ENCODE measurements at places on chromosomes 11 and 22.
A peak's percentile ranks its signal among the peaks of the same experiment; 100 is the strongest.

DNA sequence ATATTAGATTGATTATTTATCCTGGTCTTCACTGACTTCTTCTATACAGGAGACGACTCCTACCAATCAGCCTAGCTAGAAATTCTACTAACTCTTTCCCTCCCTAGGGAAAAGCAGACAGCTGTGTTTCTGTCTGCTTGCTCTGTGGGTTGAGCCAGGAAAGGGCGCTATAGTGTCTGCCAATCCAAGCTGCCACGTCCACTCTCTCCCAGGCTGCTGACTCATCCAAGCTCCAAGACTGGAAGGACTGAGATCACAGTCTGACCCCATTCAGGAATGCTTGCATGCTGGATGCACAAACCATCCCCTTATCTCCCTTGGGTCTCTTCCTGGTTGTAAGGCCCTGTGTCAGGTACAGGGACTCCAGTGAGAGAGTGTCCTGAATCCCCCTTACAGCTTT, 955.6 kb downstream of the OPCML start:
- DNase-seq = no peak

DNA sequence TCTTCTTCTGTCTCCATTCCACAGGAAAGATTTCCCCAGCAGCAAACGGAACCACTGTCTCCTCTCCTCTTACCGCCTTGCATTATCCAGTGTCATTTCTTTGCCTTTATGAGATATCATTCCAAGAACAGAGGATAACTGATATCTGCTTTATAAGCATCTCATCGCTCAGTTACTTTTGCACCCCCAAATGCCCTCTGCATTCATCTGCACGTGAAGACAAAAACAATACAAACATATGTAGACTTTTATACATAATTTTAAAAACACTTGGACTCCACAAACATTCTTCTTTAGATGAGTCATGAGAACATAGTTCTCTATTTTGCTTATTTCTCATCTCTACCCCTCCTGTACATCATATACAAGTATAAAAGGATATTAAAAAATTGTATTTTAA, 512 bp upstream of the OR51T1 start:
- DNase-seq = no peak

DNA sequence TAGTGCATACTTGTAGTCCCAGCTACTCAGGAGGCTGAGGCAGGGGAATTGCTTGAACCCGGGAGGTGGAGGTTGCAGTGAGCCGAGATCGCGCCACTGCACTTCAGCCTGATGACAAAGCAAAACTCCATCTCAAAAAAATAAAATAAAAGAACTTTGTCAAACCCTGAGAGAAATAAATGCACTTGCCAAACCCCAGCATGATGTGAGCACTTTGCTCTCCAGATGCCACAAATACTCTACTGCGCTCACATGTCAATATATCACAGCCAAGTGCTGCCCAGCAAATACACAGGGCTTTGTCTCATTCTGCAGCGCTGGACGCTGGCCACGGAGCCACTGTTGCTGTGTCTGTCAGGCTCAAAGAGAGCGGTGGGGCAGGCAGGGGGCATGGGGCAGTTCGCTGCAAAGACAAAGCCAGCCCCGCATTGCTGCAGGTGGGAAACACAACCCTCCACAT, 45.1 kb downstream of the AHNAK start:
- no peak for DNase-seq

GRCh38 chr11:42774567-42774966, 537.2 kb upstream of the API5 start:
- no peak for DNase-seq

- DNase-seq = peak; percentile 10
Measured at GRCh38 chr11:103619480-103619879, 417.0 kb upstream of the DDI1 start.

DNA sequence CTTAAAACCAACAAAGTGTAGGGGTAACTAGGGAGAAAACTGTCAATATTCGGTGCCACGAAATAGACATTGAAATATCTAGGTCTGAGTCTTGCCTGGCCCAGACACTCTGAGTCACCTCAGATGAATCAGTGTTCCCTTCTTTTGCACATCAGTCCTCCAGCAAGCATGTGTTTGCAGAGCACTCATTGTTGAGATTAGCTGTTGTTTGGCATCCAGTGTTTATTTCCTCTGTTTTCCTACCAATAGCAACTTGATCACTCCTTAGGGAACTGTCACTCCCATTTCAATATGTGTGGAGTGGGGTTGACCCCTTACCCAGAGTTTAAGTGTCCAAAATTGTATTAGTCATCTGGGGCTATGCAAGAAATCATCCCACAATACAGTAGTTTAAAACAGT, 4.7 kb upstream of the ASCC2 start:
- DNase-seq = no peak

GRCh38 chr11:100823360-100823759, 136.3 kb downstream of the ARHGAP42 start:
- no peak for DNase-seq

DNA sequence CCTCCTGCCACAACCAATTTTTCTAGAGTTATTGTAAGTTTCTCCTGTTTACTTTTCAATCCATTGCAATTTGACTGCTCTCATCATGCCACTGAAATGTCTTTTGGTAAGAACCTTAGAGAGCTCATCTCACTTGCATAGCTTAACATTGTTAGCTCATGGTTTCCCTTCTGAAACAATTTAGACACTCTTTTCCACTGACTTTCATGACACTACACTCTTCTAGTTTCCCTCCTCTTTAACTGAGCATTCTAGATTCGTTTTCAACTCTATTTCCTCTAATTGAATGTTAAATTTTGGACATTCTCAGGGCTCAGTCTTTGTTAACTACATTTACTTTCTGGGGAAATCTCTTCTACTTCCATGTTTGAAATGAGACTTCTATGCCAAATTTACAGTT, 369.1 kb downstream of the JRKL start:
- no peak for DNase-seq

DNA sequence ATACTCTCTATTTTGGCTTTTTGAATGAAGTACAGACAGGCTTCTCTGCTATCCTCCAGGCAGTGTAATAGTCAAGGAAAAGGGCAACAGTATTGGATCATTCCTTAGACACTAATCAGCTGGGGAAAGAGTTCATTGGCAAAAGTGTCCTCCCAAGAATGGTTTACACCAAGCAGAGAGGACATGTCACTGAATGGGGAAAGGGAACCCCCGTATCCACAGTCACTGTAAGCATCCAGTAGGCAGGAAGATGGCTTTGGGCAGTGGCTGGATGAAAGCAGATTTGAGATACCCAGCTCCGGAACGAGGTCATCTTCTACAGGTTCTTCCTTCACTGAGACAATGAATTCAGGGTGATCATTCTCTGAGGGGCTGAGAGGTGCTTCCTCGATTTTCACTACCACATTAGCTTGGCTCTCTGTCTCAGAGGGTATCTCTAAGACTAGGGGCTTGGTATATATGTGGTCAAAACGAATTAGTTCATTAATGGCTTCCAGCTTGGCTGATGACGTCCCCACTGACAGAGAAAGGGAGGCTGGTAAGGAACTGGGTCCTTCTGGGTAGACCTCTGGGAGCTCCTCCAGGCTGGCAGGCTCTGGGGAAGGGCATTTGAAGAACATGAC, 5.2 kb downstream of the XBP1 start:
- DNase-seq = no peak

- DNase-seq = no peak
Measured at GRCh38 chr22:33909075-33909458, 11.2 kb downstream of the LARGE1 start.

GRCh38 chr11:119445850-119446249, 22.9 kb upstream of the THY1 start:
- DNase-seq = no peak

DNA sequence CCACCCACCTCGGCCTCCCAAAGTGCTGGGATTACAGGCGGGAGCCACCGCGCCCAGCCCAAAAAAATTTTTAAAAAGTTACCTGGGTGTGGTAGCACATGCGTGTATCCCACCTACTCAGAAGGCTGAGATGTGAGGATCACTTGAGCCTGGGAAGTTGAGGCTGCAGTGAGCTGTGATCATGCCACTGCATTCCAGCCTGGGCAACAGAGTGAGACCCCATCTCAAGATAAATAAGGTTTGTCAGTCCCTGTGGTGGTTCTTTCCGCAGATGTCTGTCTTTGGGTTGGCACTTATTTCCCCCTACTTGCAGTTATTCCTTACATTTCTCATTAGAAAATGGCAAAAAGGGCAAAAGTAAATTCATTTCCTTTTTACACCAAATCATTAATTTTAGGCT, 8.0 kb downstream of the MARK2 start:
- no peak for DNase-seq

- no peak for DNase-seq
Measured at GRCh38 chr11:120800206-120800605, 223.7 kb upstream of the TBCEL start.

GRCh38 chr11:106193956-106194355, 116.5 kb downstream of the AASDHPPT start:
- no peak for DNase-seq
